ENCODE measurements at places on chromosomes 7 and 10.

DNA sequence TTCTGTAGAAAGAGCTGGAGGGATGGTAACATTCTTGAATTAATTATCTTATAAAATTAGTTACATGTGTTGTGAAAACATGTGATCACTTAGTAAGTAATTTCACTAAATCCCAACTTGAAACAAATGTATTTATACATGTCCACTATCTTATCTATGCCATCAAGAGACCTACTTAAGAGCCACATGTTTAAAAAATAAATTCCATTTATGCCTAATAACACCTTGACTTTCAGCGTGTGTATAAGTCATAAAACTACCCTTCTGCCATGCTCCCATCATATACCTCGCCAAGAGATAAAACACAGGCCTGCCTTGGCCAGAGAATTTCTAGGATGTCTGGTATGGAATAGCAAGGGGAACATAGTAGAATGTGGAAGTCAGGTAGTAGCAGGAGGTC lies 37.3 kb downstream of the LIPJ start:
- DNase-seq: no peak

- no peak for DNase-seq
Observed at GRCh38 chr7:134985894-134986362, 380 bp upstream of the AGBL3 start.

- no peak for DNase-seq
Observed at GRCh38 chr10:74824184-74824899, 2.1 kb upstream of the KAT6B start.

GRCh38 chr10:78617115-78617514 lies 451.7 kb upstream of the ZMIZ1 start:
- DNase-seq: no peak

DNA sequence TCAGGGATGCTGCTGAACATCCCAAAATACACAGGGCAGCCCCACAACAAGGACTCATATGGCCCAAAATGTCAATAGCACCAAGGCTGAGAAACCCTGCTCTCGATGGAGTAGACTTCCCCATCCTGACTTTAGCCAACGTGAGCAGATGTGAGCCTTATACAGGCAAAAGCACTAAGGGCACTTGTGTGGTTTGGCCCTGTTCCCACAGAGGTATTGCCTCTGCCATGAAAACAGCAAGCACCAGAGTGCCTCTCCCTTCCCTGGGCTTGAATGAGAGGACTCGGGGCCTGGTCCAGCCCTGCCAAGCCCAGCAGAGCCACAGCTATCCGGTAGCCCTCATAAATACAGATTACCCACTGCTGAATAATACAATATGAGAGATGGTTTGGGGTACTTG lies 47.5 kb downstream of the ACSM6 start:
- peak; percentile 72 for DNase-seq

DNA sequence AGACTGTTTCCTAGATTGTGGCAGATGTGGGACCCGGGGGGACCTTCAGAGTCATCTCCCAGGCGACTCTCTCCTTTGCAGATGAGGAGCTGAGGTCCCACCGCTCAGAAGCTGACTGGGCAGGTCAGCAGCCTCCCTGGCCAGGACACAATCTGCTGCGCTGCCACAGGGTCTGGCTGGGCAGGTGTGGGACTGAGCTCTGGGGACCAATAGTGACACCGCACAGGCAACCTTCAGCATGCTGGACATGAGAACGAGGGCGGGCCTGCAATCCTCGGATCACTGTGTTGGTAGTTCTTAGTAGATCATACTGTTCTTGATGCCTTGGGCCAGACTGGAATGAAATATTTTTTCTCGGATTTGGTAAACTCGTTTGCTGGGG lies 20.5 kb upstream of the CRYGN start:
- DNase-seq: no peak

DNA sequence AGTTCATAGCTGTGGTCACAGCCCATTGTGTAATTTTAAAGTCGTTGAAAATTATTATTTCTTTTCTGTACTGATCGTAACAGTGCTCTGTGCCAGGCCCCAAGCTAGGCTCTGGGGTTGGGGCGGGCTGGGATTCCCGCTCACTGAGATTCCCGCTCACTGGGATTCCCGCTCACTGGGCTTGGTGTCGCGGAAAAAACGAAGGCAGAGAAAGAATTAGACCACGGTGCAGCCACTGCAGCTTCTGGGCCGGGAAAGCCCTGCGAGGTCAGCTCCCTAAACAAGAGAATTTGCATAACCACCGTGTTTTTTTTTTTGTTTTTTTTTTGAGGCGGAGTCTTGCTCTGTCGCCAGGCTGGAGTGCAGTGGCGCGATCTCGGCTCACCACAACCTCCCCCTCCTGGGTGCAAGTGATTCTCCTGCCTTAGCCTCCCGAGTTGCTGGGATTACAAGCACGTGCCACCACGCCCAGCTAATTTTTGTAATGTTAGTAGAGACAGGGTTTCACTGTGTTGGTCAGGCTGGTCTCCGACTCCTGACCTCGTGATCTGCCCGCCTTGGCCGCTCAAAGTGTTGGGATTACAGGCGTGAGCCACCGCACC lies 31.2 kb downstream of the FOXK1 start:
- DNase-seq: no peak

DNA sequence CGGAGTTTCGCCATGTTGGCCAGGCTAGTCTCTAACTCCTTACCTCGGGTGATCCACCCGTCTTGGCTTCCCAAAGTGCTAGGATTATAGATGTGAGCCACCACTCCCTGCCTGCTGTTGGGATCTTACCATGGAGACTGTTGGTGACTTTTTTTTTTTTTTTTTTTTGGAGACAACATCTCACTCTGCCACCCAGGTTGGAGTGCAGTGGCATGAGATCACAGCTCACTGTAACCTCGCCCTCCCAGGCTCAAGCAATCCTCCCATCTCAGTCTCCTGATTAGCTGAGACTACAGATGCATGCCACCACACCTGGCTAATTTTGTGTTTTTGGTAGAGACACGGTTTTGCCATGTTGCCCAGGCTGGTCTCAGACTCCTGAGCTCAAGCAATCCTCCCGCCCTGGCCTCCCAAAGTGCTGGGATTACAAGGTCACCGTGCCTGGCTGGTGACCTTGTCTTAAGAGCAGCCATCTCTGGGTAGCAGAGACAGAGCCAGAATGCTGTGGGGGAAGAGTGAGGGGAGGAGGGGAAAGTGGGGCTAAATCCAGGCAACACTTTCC lies 25.7 kb upstream of the ASCC1 start:
- no peak for DNase-seq

DNA sequence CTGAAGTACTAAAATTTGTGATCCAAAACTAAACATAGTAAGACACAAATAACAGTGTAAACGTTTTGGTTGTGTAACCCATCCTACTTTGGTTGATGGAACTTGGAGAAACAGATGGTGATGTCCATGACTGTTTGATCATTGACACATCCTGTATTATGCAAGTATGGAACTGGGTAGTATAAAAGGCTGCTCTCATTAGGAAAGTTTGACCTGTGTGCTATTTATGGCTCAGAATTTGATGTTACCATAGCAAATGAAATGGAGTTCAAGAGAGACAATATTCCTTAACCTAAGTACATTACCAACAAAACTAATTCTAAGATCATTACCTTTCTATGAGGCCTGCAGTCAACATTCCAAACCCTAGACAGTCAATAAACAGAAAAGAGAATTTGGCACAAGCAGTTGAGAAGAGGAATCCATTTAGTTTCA lies 39.9 kb downstream of the DKK1 start:
- DNase-seq: no peak

- no peak for DNase-seq
Observed at GRCh38 chr10:92265687-92266258, 25.1 kb downstream of the CPEB3 start.

DNA sequence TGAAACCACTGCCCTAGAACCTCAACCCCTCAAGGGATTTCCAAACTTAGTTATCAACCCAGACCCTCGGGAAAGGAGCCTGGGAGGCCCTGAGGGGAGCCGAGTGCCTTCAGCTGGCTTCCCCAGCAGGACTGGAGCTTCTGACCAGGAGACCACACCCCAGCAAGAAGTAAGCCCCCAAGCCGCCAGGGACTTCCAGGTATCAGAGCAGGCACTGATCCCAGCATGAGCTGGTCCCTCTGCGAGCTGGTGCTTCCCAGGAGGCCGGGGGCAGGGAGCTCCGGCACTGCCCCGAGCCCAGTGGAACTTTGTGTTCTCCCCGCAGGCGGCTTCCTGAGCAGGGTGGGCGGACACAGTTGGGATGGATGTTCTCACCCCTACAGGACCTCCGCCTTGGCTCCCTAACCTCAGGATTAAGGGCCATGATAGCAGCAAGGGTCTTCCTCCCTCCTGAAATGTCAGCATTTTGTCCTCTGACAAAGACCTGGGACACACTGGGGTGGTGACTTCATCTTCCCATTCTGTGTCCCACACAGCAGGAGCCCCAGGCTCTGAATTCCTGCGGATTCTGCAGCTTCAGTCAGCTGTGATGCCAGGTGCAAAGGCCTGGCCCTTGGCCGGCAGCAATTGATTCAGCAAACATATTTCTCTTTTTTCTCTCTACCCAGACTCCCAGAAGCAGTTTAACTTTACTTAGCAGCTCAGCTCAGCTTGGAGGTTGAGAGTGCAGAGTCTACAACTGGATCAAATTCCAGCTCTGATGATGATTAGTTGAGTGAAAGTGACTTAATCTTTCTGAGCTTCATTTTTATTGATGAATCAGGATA lies 11.6 kb downstream of the ATP6V0E2 start:
- DNase-seq: peak; percentile 11

DNA sequence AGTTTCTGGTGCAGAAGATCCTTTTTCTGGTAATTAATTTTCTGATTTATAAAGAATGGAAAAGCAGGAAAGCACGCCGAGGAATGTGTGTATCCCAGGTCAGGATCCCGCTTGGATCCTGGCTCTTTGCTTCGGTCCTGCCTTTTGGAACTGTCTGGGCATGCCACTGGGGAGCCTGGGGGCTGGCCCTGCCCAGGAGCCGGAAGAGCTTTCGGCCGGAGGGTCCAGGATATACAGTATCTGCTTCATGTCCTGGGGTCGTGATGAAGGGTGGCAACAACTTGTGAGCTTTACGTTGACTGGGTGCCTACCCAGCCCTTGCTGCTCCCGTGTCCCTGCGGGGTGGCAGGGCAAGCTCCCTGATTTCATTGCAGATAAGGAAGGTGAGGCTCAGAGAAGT lies 2.4 kb downstream of the SH2D4B start:
- DNase-seq: no peak

GRCh38 chr10:30751678-30752331 lies 122.3 kb upstream of the LYZL2 start:
- DNase-seq: peak; percentile 51

- no peak for DNase-seq
Observed at GRCh38 chr7:109044691-109045090, 475.0 kb downstream of the DNAJB9 start.

GRCh38 chr10:79627075-79627474 lies 16.3 kb downstream of the SFTPA1 start:
- peak; percentile 4 for DNase-seq

DNA sequence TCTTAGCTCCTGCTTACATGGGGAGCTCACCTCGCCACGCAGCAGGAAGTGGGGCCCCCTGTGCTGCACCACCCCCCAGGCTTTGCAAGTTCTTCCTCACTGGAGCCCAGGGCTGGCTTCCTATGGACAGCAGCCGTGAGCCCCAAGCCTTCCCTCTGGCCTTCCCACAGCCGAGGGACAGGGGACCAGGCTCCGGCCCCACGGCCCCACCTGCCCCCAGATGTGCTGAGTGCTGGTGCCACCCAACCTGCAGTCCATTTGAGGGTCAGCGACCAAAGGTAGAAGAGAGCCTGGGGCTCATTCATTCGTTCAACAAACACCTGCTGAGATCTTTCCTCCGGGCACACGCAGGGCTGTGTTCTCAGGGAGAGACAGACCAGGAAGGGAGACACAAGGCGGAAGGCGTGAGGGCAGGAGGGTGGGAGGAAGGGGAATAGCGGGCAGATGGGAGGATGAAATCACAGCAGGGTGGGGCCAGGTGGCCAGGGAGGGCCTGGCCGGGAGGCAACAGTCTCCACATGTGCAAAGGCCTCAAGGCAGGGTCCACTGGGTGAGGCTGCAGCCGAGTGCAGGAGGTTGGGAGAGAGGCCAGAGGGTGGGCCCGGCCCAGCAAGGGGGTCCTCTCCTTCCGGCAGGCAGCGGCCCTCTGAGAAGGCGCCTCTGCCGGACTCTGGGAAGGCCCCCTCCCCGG lies 100.1 kb downstream of the FOXL3 start:
- DNase-seq: no peak

- DNase-seq: no peak
Observed at GRCh38 chr7:111528331-111528730, 34.0 kb downstream of the IMMP2L start.

DNA sequence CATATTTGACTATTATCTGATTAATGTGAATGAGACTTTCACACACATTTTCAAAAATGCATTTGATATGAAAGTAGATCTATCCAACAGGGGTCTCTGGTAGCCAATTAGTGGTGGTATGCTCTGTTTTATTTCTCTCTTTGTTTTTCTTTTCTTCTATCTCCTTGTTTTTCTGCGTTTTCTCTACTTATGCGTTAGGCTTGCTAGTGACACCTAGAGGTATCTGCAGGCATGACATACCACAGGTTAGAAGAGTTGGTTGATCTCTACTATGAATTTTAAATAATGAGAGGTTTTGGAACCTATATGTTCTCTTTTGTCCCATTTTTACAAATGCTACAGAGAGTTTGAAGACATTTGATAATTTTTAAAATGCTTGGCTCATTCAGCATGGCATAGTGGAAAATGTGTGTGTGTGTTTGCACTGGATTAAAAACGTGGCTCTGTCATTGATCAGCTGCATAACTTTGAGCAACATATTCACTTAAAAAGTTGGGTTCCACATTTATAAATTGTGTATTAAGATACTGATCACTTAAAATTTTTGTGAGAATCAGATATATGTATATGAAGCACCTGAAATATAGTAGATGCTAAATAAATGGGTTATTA lies 28.1 kb upstream of the PLXDC2 start:
- DNase-seq: no peak

- DNase-seq: no peak
Observed at GRCh38 chr7:4143511-4144171, 538.5 kb upstream of the FOXK1 start.

DNA sequence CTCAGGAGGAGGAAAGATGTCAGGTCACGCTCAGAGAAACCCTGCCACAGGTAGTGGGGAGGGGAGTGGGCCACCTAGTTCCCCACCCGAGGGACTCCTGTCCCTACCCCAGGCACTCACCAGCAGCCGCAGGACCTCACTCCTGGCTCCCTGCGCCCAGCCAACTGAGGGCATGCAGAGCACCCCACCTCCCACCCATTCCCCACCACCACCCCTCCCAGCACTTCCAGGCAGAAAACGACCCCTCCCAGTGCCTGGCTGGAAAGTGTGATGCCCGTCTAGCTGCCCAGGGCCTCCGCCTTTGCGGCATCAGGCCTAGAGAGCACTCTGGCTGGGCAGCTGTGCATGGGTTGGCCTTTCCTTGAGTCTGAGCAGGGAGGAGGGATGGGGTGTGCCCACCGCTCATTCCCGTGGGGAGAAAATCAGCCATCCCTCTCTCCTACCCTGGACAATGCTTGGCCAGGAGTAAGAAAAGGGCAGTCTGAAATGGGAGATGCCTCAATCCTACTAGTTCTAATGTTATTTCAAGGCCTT lies 1.3 kb downstream of the C10orf105 start:
- DNase-seq: no peak

DNA sequence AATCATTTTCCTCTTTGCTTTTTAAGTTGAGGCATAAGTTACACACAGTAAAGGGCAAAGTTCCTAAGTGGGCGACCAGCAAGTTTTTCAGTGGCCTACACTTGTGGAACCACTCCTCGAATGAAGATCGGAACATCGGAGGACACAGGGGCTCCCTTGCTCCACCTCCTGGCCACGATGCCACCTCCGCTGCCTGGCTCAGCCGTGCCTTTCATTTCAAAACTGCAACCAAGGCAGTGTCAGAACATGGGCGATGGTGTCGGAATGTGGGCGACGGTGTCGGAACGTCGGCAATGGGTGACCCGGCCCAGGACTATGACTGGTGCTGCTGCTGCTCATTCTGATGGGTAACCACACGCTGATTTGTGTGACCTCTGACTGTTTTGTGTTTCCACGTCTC lies 9.6 kb upstream of the VIPR2 start:
- DNase-seq: no peak
